ENCODE measurements at places on chromosomes 13 and 19.

DNA sequence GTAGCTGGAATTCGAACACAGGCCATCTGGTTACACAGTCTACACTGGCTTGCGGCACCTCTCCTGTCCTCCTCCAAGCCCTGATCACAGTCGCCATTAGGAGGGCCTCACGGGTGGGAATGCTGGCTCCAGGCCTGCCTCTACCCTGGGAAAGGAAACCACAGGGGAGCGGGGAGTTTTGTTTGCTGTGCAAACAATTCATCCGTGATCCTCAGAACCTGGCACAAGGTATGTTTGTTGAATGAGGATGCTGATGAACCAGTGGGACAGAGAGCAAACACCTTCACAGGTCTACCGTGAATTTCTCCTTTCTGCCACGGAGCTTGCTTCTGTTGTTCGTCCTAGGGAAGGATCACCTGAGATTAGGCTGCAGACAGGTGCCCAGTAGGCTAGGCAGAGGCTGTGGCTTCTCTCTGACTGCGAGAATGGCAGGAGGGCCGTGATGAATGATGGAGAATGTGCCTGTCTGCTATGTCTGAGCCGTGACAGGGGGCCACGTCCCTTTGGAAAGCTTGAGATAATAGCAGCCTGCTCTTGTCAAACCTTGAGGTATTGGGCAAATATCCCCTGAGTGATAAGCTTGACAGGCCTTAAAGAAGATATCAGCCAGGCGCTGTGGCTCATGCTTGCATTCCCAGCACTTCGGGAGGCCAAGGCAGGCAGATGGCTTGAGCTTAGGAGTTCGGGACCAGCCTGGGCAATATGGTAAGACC, 36.7 kb downstream of the PIN1 start:
- H3K27me3 ChIP-seq: no peaks in the 10 kb centered on the region
- no peaks in the 10 kb centered on the region for H3K36me3 ChIP-seq
- no peak overlapping the region for H3K27ac ChIP-seq
- H3K4me1 ChIP-seq: no peaks in the 10 kb centered on the region
- no peak for DNase-seq

- H3K4me1 ChIP-seq: no peaks in the 10 kb centered on the region
- H3K4me3 ChIP-seq: no peak overlapping the region
- no peaks in the 10 kb centered on the region for H3K36me3 ChIP-seq
- no peak overlapping the region for H3K27ac ChIP-seq
- DNase-seq: no peak
- H3K27me3 ChIP-seq: no peaks in the 10 kb centered on the region
Measured at GRCh38 chr13:72523049-72523448, 204.4 kb downstream of the MZT1 start.

DNA sequence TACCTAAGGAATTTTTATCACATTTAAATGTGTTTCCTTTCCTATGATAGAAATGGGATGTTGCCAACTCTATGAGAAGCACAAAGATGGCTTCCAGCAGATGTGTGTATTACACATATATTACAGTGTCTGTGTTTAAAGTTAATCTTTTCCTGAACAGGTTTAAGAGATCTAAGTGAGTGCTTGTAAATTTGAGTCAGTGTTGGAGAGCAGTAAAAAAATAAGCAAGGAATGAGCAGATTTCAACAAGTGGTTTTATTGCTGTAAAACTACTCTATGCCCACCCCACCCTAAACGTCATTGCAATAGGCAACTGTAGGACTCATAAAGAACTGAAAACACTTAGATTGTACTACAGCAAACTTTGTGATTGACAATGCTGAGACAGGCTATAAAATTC, 248.7 kb downstream of the KLF5 start:
- no peaks in the 10 kb centered on the region for H3K36me3 ChIP-seq
- no peak overlapping the region for H3K27ac ChIP-seq
- H3K4me3 ChIP-seq: no peak overlapping the region
- H3K4me1 ChIP-seq: no peaks in the 10 kb centered on the region
- H3K27me3 ChIP-seq: no peaks in the 10 kb centered on the region

GRCh38 chr19:41575998-41576397, at the start of gene CEACAM21:
CEACAM21 (plus strand) TSS chr19:41576166; CDS start chr19:41576275, 109 bp downstream.
- peaks cover 7% of the 10 kb centered on the region for H3K4me1 ChIP-seq
- peak; percentile 57 for DNase-seq
- no peaks in the 10 kb centered on the region for H3K36me3 ChIP-seq
- no peak within 1 kb of the TSS for H3K27ac ChIP-seq
- no peak within 1 kb of the TSS for H3K4me3 ChIP-seq

- H3K27me3 ChIP-seq: no peaks in the 10 kb centered on the region
- no peaks in the 10 kb centered on the region for H3K36me3 ChIP-seq
- no peak overlapping the region for H3K4me3 ChIP-seq
Measured at GRCh38 chr19:45952686-45953505, 20.8 kb downstream of the NOVA2 start.

GRCh38 chr13:47110833-47111240, 214.0 kb upstream of the HTR2A start:
- H3K4me3 ChIP-seq: no peak overlapping the region
- DNase-seq: no peak
- H3K27ac ChIP-seq: no peak overlapping the region

DNA sequence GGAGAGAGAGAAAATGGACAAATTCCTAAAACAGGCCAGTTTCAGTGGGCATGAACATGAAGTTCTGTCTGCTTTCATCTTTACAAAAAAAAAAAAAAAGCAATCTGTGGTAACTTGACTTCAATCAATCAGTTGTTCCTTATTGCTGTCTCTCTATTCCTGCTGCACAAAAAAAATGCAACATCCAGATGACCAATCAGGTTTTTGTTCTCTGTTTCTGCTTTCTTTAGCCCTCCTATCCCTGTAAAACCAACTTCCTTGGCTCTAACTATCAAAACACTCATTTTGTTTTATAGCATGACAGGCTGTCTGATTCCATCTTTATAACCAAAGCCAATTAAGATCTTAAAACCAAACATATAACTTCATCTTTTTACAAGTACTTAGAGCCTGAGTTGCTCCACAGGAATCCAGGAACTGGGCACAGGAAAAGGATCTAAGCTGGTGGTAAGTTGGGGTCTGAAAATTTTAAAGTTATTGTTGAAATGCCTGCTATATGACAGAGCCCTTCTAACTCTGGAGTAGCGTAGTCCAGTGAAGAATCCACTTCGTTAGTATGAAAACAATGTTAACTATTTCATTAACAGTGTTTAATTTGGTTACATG, at the start of gene FPR3:
TSS of gene FPR3 (plus strand) at position 273 of the 606 bp plus-strand sequence. CDS start 28,592 bp downstream, outside the sequence.
- H3K4me1 ChIP-seq: peaks cover 9% of the 10 kb centered on the region
- no peak within 1 kb of the TSS for H3K27ac ChIP-seq
- H3K36me3 ChIP-seq: no peaks in the 10 kb centered on the region
- H3K4me3 ChIP-seq: no peak within 1 kb of the TSS
- DNase-seq: no peak
- H3K27me3 ChIP-seq: no peaks in the 10 kb centered on the region

- peaks cover 25% of the 10 kb centered on the region for H3K36me3 ChIP-seq
- H3K27ac ChIP-seq: peak within 1 kb of the TSS; percentile 95
- peak; percentile 100 for DNase-seq
Measured at GRCh38 chr19:18322759-18323460, at the start of gene LSM4. LSM4 (minus strand) TSS chr19:18323076; CDS start chr19:18323020, 56 bp downstream.

GRCh38 chr19:2634960-2635359, 67.5 kb downstream of the GNG7 start:
- no peak for DNase-seq
- H3K4me1 ChIP-seq: peaks cover 22% of the 10 kb centered on the region
- no peak overlapping the region for H3K4me3 ChIP-seq
- H3K27ac ChIP-seq: no peak overlapping the region

GRCh38 chr19:28009696-28010095, 1203.3 kb downstream of the UQCRFS1 start:
- no peak overlapping the region for H3K4me3 ChIP-seq
- H3K27me3 ChIP-seq: no peaks in the 10 kb centered on the region
- DNase-seq: no peak
- no peaks in the 10 kb centered on the region for H3K4me1 ChIP-seq
- H3K27ac ChIP-seq: no peak overlapping the region

- peaks cover 4% of the 10 kb centered on the region for H3K36me3 ChIP-seq
- no peak overlapping the region for H3K4me3 ChIP-seq
- no peaks in the 10 kb centered on the region for H3K27me3 ChIP-seq
- H3K4me1 ChIP-seq: no peaks in the 10 kb centered on the region
- no peak overlapping the region for H3K27ac ChIP-seq
- no peak for DNase-seq
Measured at GRCh38 chr13:42189061-42189460, 82.9 kb upstream of the AKAP11 start.

GRCh38 chr19:58218899-58219298, 9.8 kb upstream of the ZNF544 start:
- no peaks in the 10 kb centered on the region for H3K36me3 ChIP-seq
- no peak overlapping the region for H3K27ac ChIP-seq
- DNase-seq: peak; percentile 44
- H3K4me3 ChIP-seq: no peak overlapping the region
- H3K27me3 ChIP-seq: no peaks in the 10 kb centered on the region
- 0 out of 2 replicates have a peak, but pooled peaks cover 2% of the 10 kb centered on the region for H3K4me1 ChIP-seq

GRCh38 chr13:98492335-98493041, 84.4 kb downstream of the STK24 start:
- no peak for DNase-seq
- H3K27me3 ChIP-seq: no peaks in the 10 kb centered on the region
- peaks cover 14% of the 10 kb centered on the region for H3K36me3 ChIP-seq

DNA sequence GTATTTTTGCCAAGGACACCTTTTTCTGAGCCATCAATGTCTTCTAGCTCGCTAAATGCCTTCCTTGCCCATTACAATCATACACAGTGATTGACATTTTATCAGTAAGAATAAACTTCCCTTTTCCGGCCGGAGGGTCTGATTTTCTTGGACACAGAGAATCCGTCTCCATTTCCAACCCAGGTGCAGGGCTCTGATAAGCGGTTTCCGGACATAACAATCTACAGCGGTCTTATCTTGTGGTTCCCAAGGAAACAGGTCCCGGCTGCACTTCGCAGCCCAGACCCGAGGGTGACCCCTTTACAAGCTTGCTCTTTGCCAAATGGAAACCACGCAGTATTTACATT, 5.1 kb upstream of the ZNF77 start:
- peak overlapping the region; percentile 97 for H3K27ac ChIP-seq
- H3K36me3 ChIP-seq: no peaks in the 10 kb centered on the region
- no peaks in the 10 kb centered on the region for H3K27me3 ChIP-seq
- DNase-seq: no peak
- H3K4me3 ChIP-seq: peak overlapping the region; percentile 99

DNA sequence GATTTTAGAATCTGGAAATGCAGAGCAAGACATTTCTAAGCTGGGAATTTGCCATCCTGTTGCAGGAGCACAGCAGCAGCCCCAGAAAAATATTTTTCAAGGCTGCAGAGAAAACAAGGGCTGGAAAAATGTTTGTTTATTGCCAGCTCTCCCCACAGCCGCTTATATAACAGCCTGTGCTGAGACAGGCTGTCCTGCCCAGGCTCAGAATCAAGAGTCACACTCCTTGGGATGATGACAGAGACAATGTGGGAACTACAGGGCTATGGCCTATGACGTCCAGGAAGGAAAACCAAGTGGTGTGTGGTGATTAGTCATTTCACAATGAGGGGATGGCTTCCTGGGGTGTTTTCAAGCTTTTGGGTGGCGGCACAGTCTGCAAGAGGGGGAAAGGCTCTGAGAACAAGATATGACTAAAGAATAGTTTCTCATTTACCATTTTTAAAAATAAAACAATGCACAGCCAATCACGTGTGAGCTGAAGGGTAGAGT, 136.3 kb upstream of the SERP2 start:
- peaks cover 8% of the 10 kb centered on the region for H3K4me1 ChIP-seq
- no peak overlapping the region for H3K4me3 ChIP-seq
- no peaks in the 10 kb centered on the region for H3K27me3 ChIP-seq
- H3K36me3 ChIP-seq: no peaks in the 10 kb centered on the region

DNA sequence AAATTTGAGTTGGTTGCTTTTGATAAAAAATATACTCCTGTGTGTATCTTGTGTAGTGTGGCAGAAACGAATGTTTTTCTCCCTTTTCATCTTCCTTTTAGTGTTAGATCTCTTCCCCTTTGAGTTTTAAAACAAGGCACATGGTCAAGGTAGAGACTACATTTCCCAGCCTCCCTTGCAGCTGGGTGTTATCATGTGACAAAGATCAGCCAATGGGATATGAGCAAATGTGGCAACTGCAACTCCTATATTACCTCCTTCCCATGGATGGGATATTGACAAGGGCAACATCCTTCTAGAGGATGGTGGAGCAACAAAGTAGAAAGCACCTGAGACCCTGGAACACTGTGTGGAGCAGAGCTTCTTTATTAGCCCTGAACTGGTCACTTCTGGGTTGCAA, 42.4 kb downstream of the ADGRE3 start:
- no peak overlapping the region for H3K27ac ChIP-seq
- H3K36me3 ChIP-seq: no peaks in the 10 kb centered on the region
- no peaks in the 10 kb centered on the region for H3K27me3 ChIP-seq
- no peaks in the 10 kb centered on the region for H3K4me1 ChIP-seq
- DNase-seq: peak; percentile 20

DNA sequence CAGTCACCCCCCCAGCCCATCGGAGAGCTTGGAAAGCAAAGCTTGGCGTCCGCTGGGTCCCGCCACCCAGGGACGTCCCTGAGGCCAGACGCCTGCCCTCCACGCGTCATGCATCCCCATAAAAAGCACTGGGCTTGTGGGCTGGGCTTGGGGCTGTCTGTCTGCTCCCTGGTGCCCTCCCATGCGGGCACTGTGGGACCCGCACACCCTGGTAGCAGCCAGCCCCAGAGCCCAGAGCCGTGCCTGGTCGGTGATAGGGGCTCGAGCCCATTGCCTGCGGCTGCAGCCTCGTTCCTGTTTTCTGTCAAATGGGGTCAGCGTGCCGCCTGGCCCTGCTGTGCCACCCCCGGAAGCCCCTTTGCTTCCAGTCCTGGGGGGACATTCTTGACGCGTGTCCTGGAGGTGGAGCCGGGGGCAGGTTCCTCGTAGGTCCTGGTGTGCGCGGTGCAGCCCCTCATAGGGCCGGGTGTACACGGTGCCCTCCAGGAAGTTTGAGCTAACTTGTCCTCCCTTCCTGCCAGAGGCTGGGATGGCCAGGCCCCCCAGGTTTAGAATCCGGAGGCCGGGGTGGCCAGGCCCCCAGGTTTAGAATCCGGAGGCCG, 4.3 kb upstream of the GZMM start:
- DNase-seq: no peak
- peaks cover 73% of the 10 kb centered on the region for H3K36me3 ChIP-seq
- no peak overlapping the region for H3K27ac ChIP-seq
- no peak overlapping the region for H3K4me3 ChIP-seq

DNA sequence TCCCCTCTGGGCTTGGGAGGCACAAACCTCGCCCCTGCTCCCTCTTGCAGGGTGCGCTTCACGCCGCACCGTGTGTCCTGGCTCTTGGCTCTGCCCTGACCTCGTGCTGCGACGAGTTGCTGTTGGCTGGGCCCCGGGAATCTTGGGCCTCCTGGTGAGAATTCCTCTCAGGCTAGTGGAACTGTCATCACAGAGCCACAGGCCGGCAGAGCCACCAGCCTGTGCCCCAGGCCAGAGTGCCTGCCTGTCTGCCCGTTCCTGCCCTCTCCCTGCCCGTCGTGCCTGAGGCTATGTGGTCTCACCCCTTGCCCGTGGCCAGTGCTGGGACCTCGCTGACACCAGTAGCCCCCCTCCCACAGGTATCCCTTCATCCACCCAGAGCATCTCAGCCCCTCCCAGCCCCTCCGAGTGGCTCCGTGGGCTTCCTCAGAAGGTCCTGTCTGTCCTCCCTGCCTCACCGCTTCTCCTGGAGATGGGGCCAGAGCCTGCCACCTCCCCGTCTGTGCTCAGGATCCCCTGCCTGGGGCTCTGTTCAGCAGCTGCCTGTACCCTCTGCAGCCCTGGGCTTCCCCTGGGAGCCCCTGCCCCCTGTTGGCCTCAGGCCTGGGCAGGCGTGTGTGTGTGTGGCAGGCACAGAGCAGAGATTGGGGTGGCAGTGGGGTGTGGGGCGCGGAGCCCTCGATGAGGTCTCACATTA, 13.3 kb downstream of the NDUFB7 start:
- no peaks in the 10 kb centered on the region for H3K27me3 ChIP-seq
- H3K4me3 ChIP-seq: no peak overlapping the region
- no peak for DNase-seq
- H3K36me3 ChIP-seq: peaks cover 12% of the 10 kb centered on the region
- no peak overlapping the region for H3K27ac ChIP-seq
